Substantia nigra (tissue), 51 donors: ENCODE measurements at places on chromosomes 5 and 9.

DNA sequence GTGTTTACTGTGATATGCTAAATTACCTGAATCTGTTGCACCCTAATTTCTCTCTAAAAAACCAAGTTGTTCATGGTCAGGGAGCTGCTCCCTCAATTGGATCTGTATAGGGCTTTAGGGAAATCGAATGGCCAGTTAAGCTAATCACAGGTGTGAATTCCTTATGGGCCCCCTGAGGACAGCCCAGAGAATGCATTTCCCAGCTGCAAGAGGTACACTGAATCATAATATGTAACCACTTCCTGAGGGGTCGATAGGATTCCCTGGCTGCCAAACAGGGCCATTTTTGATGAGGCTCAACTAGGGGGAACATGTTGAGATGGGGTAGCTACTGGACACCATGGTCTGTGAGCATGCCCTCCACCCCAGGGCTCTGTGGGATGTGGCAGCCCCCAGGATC, 478.6 kb downstream of the CCDC171 start:
- no peak for DNase-seq

DNA sequence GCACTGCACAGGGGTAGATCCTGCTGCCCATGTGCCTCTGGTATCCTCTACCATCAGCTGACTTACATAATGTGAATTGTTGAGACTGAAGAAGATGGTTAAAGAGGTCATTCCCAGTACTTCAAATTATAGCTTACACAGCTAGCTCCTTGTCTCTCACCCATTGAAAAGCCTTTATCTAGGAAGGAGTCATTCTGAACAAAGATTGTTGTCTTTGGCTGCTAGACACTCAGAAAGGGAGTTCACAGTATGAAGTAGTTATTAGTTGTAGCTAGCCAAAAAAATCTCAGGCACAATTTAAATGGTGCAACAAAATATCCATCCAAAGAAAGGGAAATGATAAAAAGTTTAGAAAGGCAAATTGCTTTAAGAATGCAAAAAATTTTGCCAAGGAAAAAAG, 102.0 kb upstream of the NREP start:
- no peak for DNase-seq

GRCh38 chr5:180206993-180207392, 2.0 kb downstream of the RASGEF1C start:
- no peak for DNase-seq

- no peak for DNase-seq
Measured at GRCh38 chr9:136401173-136401922, 1.4 kb upstream of the SNAPC4 start.

DNA sequence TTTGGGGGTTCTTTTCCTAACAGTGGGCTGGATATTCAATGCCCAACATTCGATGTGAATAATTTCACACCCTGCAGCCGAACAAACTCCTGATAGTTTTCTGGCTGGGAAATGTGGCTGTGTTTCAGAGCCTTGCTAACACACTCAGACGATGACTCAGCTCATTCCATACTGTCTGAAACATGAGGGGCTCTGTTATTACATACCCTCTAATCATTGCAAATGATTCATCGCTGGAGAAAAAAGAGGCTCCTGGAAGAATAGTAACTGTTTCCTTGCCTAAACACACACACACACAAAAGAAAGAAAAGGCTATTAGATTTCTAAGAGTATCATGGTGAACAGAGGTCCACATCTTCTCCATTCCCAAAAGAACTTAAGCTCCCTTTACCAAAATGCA, 75.8 kb downstream of the OXCT1 start:
- no peak for DNase-seq

DNA sequence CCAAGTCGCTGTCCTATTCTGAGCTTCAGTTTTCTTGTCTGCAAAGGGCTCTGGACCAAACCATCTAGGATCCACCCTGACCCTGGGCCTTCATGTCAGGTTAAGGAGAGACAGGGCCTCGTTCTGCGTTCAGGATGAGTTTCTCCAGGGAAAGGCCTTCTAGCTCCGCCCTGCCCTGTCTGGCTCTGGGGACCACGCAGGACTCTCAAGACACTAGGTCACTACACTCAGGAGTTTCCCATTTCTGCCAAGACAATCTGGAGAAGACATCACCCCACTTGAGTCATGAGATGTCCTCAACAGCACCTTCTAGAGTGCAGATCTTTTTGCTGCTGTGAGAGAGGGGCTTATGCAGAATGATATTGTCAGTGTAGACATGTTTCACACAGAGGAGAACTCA, 53.2 kb upstream of the KCNMB1 start:
- DNase-seq: no peak

DNA sequence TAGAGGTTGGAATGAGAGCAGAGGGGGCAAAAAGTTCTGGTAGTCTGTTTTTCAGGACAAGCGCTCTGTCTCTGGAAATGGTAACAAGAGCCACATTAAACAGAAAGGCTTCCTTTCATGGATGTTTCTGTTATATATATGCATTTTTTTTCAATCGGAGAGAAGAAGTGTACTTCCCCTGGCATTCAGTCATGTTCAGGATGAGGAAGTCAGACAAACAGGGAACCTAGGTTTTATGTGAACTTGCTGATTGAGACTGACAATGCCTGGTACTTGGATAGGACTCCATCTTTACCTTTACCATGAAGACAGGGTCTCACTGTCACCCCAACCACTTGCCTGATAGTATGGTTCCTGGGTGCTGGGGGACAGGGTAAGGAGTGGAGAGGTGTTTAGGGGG, 30.1 kb upstream of the ZBED3 start:
- DNase-seq: no peak

DNA sequence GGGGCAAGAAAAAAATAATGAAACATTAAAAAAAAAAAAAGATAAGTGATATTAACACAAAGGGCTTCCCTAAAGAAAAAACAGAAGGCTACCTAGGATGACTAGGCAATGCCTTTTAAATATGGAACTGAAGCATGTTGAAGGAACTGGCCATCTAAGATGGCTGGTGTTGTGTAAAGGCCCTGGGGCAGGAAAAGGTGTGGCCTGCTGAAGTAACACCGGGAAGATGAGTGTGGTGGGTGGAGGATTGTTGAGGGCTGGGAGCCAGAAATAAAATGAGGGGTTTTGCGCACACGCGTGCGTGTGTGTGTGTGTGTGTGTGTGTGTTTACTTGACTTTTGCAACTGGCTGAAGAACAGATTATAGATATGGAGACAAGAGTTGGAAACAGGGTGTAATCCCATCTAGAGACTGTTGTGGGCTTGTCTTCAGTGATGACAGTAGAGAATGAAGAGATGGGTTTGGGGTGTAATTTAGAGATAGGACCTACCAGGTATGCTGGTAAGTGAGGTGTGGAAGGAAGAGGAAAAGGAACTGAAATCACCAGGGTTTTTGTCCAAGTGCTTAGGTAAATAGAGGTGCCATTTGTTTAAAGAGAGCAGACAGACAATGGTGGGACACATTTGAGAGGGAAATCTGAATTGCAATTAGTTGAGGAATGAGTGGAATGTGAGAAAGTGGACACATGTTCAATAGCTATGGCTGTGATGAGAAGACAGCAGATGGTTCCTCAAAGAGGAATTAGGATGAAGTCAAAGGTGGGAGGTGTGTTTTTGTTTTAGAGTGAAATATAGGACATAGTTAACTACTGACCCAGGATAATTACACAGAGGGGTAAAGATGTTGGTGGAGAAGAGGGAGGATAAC, 33.9 kb downstream of the RAD23B start:
- no peak for DNase-seq

DNA sequence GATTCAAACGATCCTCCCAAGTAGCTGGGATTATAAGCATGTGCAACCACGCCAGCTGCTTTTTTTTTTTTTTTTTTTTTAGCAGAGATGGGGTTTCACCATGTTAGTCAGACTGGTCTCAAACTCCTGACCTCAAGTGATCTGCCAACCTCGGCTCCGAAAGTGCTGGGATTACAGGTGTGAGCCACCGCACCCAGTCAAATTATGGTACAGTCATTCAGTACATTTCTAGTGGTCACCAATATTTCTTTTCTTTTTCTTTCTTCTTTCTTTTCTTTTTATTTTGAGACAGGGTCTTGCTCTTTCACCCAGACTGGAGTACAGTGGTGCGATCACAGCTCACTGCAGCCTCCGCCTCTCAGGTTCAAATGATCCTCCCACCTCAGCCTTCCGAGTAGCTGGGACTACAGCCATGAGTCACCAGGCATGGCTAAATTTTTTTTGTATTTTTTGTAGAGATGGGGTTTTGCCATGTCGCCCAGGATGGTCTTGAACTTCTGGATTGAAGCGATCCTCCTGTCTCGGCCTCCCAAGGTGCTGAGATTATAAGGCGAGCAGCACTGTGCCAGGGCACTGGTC, 25.4 kb upstream of the DCP2 start:
- no peak for DNase-seq

GRCh38 chr9:121946465-121946864, 146.6 kb downstream of the TTLL11 start:
- no peak for DNase-seq

DNA sequence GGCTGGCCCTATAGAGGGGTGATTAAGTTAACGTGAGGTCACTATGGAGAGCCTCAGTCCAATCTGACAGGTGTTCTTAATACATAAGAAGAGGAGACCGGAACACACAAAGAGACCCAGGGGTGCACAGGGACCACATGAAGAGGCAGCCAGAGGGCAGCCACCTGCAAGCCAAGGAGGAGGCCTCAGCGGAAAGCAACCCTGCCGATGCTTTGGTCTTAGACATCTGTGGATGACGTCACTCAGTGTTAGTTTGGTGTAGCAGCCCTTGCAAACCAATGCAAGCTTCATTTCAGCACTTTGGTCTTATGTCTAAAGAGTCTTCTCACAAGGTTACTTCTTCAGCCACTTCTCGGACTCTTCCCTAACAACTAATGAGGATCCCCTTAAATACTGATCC, 47.6 kb upstream of the GRHPR start:
- no peak for DNase-seq

GRCh38 chr5:88089719-88090390, 178.8 kb downstream of the TMEM161B start:
- no peak for DNase-seq

DNA sequence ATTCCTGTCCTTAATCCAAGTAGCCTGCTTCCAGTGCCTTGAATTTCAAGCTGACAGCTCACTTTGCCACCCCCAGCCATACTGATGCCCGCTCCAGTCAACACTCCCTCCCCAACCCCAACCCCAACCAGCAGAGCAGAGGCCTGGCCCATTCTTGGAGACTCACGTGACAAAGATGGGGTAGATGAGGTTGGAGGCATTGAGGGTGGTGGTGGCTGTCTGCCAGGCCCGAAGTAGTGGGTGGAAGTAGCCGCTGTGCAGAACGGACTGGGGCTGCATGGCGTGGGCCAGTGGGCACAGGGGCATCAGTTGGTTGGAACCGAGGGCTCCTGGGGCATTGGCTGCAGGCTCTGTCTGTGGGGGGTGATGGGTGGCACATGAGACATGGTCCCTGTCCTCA, 7.8 kb downstream of the ALAD start:
- DNase-seq: peak; percentile 21

GRCh38 chr5:60598424-60598823, 101.5 kb downstream of the DEPDC1B start:
- DNase-seq: no peak

DNA sequence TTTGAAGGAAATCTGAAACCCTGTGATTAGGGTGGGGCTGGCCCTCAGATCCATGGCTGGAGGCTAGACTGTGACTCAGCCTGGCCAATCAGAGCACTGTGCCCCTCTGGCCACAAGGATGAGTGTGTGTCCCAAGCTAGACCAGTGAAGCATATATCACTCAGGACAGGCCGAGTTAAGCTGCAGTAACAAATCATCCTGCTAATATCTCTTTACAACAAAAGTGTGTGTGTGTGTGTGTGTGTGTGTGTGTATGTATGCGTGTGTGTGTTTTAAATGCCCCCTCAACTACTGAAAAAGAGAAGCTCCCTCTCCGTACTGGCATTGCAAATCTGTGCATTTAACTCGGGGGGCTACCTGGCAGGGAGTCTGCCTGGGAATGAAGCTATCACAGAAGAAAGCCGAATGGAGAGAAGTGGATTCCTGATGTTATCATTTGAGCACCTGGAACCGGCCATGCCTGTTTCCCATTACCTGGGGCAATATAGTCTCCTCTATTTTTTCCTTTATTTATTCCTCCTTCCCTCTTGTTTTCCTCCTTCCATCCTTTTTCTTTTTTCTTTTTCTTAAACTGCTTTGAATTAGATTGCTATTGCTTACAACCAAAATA, 25.6 kb downstream of the STC2 start:
- DNase-seq: no peak

DNA sequence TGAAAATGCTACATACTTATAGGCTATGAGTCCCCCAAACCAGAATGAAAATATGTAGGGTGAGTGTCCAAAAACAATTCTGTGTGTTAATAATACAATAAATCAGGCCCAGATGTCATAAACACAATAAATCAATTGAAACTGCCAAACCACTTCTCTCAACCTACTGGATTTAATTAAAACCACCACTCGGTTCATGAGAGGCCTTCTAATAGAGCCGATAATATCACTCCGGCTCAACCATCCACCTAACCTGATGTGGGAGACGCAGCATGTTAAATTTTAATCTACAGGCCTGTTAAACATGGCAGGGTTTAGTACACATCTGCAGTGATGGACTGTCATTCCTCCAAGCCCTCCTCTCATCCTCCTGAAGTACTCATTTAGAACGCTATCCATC, 734.5 kb upstream of the ZNF608 start:
- DNase-seq: no peak
